GM12878 (cell line): ENCODE measurements at places on chromosomes 16 and 17.

DNA sequence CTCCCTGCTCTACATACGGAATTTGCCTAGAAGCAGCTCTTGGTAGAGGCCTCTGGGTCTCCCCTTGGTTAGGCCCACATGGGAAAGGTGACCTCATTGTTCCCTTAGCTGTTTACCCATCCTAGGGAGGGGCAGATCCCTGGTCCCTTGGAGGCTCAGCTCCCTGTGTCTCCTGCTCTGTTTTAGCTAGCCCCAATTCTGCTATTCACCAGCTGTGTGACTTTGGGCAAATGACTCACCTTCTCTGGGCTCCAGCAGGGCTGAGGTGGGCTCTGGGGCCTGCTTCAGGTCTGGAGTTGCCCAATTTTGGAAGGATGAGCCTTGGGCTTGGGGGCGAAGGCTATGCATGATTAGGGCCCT lies 3.9 kb downstream of the ABCC3 start:
- no peaks in the 10 kb centered on the region for H3K36me3 ChIP-seq
- H3K4me3 ChIP-seq = no peak overlapping the region
- H3K4me1 ChIP-seq = peaks cover 4% of the 10 kb centered on the region; the same call in 1 of the 2 replicates
- no peak overlapping the region for H3K27ac ChIP-seq
- DNase-seq = no peak
- no peaks in the 10 kb centered on the region; the same call in 1 of the 2 replicates for H3K27me3 ChIP-seq

- H3K36me3 ChIP-seq = no peaks in the 10 kb centered on the region
- H3K27ac ChIP-seq = no peak overlapping the region
- no peak for DNase-seq
- H3K4me1 ChIP-seq = no peaks in the 10 kb centered on the region
- H3K4me3 ChIP-seq = no peak overlapping the region
Measured at GRCh38 chr17:42872251-42872965, 21.4 kb downstream of the AOC3 start.

DNA sequence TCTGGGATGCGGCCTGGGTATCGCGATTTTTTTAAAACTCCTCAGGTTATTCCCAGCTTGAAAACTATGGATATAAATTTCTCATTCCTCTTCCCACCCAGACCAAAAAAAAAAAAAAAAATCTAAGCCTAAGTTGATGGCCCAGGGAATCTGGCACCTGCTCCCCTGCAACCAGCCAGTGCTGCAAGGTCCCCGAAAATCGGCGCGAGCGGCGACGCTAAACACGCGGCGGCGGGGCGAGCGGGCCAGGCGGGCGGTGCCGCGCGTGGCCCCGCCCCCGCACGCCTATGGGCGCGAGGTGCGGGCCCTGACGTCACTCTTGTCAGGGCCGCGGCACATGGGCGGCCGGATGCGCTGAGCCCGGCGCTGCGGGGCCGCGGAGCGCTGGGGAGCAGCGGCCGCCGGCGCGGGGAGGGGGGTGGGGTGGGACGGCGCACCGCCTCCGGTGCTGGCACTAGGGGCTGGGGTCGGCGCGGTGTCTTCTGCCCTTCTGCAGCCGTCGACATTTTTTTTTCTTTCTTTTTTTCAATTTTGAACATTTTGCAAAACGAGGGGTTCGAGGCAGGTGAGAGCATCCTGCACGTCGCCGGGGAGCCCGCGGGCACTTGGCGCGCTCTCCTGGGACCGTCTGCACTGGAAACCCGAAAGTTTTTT lies at the start of gene HLF:
Gene HLF (plus strand): TSS at position 316 of the 654 bp plus-strand sequence. CDS start 525 bp downstream, outside the sequence.
- no peak for DNase-seq
- peaks cover 19% of the 10 kb centered on the region for H3K27me3 ChIP-seq
- H3K4me3 ChIP-seq = no peak within 1 kb of the TSS
- no peaks in the 10 kb centered on the region for H3K36me3 ChIP-seq
- no peak within 1 kb of the TSS for H3K27ac ChIP-seq
- peaks cover 4% of the 10 kb centered on the region for H3K4me1 ChIP-seq

DNA sequence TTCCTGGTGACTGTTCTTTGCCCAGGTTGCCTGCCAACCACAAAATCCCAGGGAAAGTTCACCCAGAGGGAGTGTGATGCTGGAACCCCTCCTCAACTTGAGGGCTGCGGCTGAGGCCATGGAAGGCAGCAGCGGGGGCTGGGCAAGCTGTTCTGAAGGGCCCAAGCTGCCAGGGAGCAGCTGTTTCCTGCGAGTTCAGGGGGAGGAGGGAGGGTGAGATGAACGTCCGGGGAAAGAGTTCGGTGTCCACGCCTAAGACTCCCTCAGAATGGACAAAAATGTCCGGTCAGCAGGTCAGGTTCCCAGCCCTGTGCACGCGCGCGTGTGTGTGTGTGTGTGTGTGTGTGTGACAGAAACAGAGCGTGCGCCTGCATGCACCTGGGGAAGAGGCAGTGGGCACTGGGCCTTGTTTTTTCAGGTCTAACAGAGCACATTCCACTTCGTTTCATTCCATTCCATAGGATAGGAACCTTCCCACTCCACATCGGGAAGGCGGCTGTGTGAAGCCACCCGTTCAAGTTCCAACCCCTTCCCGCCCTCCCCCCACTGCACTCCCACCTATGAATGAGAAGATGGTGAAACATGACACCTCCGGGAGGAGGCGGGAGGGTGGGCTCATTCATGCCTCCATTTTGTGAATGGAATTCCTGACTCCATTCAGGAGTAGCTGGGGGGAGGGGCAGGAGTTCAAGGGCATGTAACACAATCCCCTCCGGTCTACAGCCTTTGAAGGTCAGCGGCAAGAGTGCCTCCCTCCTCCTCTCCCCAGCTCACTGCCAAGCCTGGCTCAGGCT lies 15.7 kb downstream of the ETV4 start:
- DNase-seq = no peak
- peaks cover 9% of the 10 kb centered on the region for H3K36me3 ChIP-seq
- no peak overlapping the region for H3K4me3 ChIP-seq

- H3K27me3 ChIP-seq = no peaks in the 10 kb centered on the region
- no peak for DNase-seq
- H3K4me1 ChIP-seq = no peaks in the 10 kb centered on the region
Measured at GRCh38 chr16:30637944-30638343, 12.8 kb upstream of the PRR14 start.

- no peak overlapping the region for H3K4me3 ChIP-seq
- H3K27me3 ChIP-seq = no peaks in the 10 kb centered on the region
- DNase-seq = no peak
- H3K36me3 ChIP-seq = no peaks in the 10 kb centered on the region
Measured at GRCh38 chr17:20992416-20992815, 50.4 kb downstream of the USP22 start.

DNA sequence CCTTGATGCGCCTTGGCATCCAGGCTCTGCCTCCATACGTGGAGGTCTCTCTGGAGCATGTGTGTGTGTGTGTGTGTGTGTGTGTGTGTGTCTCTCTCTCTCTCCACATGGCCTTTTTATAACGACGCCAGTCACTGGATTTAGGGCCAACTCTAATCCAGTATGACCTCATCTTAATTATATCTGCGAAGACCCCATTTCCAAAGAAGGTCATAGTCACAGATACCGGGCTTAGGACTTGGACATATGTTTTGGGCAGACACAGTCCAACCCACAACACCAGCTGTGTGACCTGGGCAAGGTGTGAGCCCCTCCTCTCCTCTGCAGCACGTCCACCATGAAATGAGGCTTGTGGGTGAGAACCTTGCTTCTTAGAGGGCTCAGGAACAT lies 138.4 kb upstream of the PLCG2 start:
- no peak for DNase-seq
- no peak overlapping the region for H3K4me3 ChIP-seq
- no peak overlapping the region for H3K27ac ChIP-seq

DNA sequence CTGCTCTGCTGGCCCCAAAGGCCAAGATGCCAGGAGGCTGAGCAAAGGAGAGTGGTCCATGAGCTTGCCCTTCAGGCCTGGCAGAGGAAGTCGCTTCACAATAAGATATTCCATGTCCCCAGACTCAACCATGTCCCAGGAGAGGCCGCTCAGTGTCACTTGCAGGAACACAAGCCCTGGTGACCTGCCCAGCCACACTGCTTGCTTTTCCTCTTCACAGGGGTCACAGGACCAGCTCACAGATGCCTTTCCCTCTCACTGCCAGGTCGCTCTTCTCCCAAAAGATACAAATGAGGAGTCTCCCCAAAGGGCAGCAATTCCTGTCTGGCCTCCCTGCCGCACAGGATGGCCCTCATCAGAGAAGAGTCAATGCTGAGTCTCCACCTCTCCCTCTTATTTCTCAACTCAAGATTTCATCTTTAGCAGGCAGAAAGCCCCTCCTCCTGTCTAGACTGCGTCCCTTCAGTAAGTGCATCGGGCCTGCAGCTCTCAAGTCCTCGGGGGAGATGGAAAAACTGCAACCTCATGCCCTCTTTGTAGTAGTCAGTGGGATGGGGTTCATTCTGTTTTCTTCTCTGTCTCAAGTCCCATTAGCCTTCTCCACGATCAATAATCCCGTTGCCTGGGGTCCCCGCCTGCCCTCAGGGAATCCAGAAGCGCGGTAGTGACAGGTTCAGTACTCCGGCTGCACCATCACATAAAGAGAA lies 5.0 kb downstream of the JUP start:
- H3K27ac ChIP-seq = no peak overlapping the region
- H3K27me3 ChIP-seq = peaks cover 6% of the 10 kb centered on the region; the same call in 1 of the 2 replicates
- DNase-seq = no peak
- no peak overlapping the region for H3K4me3 ChIP-seq
- H3K4me1 ChIP-seq = peaks cover 13% of the 10 kb centered on the region

GRCh38 chr16:7644811-7645210 lies 312.2 kb downstream of the RBFOX1 start:
- no peak overlapping the region for H3K4me3 ChIP-seq
- H3K4me1 ChIP-seq = no peaks in the 10 kb centered on the region
- H3K36me3 ChIP-seq = no peaks in the 10 kb centered on the region

- no peak for DNase-seq
- H3K36me3 ChIP-seq = no peaks in the 10 kb centered on the region
- peaks cover 12% of the 10 kb centered on the region for H3K27me3 ChIP-seq
- H3K27ac ChIP-seq = no peak overlapping the region
Measured at GRCh38 chr16:66695935-66696668, 441 bp downstream of the CMTM4 start.

GRCh38 chr17:34549966-34550365 lies 29.4 kb upstream of the TMEM132E start:
- H3K36me3 ChIP-seq = no peaks in the 10 kb centered on the region
- no peak overlapping the region for H3K27ac ChIP-seq
- no peak for DNase-seq
- peaks cover 3% of the 10 kb centered on the region for H3K27me3 ChIP-seq

DNA sequence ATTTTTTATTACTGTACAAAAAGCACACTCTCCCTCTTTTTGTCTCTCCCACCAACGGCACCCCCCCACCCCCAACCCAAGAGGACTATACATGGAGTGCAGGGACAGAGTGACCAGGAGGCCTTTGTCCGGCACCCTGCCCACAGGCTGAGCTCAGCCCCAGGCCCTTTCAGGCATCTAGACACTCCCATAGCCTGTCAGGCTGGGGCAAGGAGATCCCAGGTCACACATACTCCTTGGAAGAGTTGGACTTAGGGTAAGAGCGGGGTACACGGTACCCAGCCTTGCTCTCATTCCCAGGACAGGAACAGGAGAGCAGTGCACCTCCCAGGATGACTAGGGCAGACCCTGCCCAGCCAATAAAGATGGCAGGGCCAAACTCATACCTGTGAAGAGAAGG lies 2.1 kb downstream of the CLDN7 start:
- no peak overlapping the region for H3K27ac ChIP-seq
- no peak for DNase-seq
- H3K4me1 ChIP-seq = peaks cover 17% of the 10 kb centered on the region
- H3K27me3 ChIP-seq = peaks cover 3% of the 10 kb centered on the region; the same call in 1 of the 2 replicates

- H3K4me3 ChIP-seq = no peak overlapping the region
- H3K27ac ChIP-seq = no peak overlapping the region
- peaks cover 16% of the 10 kb centered on the region for H3K4me1 ChIP-seq
Measured at GRCh38 chr17:31371511-31372097, 19.9 kb upstream of the RAB11FIP4 start.

DNA sequence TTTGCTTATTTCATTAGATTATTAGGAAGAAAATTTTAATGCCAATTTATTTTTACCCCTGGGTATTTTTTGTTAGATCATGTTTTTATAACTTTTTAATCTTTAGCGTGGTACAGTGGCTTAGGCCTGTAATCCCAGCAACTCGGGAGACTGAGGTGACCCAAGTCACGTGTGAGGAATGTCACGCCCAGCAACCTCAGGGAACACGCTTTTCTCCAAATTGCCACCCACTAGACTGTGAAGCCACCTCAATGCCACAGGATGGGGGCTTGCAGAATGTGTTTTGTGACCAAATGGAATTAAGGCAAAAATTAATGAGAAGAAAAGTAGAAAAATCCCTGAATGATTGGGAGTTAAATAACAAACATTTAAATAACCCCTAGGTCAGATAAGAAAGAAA lies 141.8 kb downstream of the LAT start:
- H3K27ac ChIP-seq = no peak overlapping the region
- DNase-seq = no peak
- no peaks in the 10 kb centered on the region for H3K27me3 ChIP-seq

DNA sequence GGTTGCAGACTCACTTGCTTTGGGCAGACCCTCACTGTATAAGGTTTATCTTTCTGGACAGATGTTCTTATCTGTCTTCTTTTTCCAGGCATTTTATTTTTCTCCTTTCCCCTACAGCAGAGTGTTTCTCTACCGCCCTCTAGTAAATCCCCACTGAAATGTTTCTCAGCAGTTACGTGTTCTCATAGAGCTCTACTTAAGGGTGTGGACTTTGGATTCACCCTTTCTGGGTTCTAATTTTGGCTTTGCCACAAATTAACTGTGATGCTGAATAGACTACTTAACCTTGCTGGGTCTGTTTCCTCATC lies 2.0 kb downstream of the ADAT1 start:
- no peaks in the 10 kb centered on the region for H3K36me3 ChIP-seq
- peak overlapping the region; percentile 93 for H3K4me3 ChIP-seq
- DNase-seq = no peak
- no peaks in the 10 kb centered on the region for H3K27me3 ChIP-seq

DNA sequence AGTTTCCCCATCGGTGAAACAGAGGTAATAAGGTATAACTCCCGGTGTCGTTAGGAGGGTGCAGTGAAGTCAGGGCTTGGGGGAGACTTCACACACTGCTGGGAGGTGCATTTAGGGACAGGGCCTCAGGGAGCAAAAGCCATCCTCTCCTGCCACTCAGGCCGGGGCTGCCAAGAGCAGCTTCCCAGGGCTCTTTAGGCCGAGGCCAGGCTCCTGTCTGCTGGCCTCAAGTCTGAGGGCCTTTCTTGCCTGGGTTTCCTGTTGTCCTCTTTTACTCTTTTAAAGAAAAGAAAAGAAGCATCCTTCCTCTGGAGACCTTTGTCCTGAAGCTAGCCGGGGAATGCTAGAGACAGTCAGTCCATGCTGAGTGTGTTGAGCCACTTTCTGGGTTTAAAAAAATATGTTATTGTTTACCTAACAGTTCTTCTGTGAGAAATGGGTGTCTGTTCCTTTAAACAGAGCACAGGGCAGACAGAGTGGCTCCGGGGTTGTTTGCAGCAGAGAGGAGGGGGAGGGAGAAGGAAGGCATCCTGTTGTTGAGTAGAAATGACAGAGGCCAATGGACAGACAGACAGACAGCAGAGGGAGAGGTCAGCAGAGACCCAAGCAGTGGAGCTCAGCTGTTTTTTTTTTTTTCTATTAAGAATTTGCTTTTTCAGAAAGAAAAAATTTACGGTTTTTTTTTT lies 79.1 kb downstream of the C17orf67 start:
- H3K4me1 ChIP-seq = no peaks in the 10 kb centered on the region; the same call in 1 of the 2 replicates
- H3K27me3 ChIP-seq = peaks cover 7% of the 10 kb centered on the region
- no peaks in the 10 kb centered on the region for H3K36me3 ChIP-seq
- H3K27ac ChIP-seq = no peak overlapping the region
- no peak for DNase-seq
